CD8-positive, alpha-beta memory T cell (primary cell): ENCODE measurements at places on chromosomes 7 and 10. TPM values are rescaled to one million over a fixed set of nuclear protein-coding genes. Genes with fewer than 3 reads are reported as not detected.

CACNB2 gene
- 0.14 TPM for polyA plus RNA-seq

LRRD1 gene
- polyA plus RNA-seq = not detected

GRM3 gene
- not detected for polyA plus RNA-seq

TACR2 gene
- not detected for polyA plus RNA-seq

TMEM225B gene
- 1.5 TPM for polyA plus RNA-seq

KRIT1 gene
- 18.3 TPM for polyA plus RNA-seq

CRHR2 gene
- not detected for polyA plus RNA-seq

OPN4 gene
- not detected for polyA plus RNA-seq

EVX1 gene
- not detected for polyA plus RNA-seq

ATRNL1 gene
- polyA plus RNA-seq = not detected

MBL2 gene
- not detected for polyA plus RNA-seq

MGAM2 gene
- not detected for polyA plus RNA-seq

CYP3A5 gene
- polyA plus RNA-seq = 0.16 TPM

SPDYE1 gene
- 0.25 TPM for polyA plus RNA-seq

BTBD16 gene
- polyA plus RNA-seq = not detected

ABCB1 gene
- polyA plus RNA-seq = 44.7 TPM

ASIC3 gene
- not detected for polyA plus RNA-seq

FKBP9 gene
- not detected for polyA plus RNA-seq

DPYSL4 gene
- polyA plus RNA-seq = not detected

GPR85 gene
- not detected for polyA plus RNA-seq

FAM204A gene
- 106 TPM for polyA plus RNA-seq

TRIM56 gene
- polyA plus RNA-seq = 22.0 TPM

HGF gene
- polyA plus RNA-seq = not detected

MEOX2 gene
- polyA plus RNA-seq = not detected

RBM17 gene
- polyA plus RNA-seq = 91.8 TPM

CAV1 gene
- polyA plus RNA-seq = not detected

FAM13C gene
- not detected for polyA plus RNA-seq

PNLIPRP3 gene
- polyA plus RNA-seq = not detected

HOGA1 gene
- not detected for polyA plus RNA-seq
